ENCODE measurements at places on chromosomes 7 and 10. TPM values are rescaled to one million over a fixed set of nuclear protein-coding genes. Genes with fewer than 3 reads are reported as not detected.

GRCh38 chr7:107469929-107470328 is at the start of gene GPR22:
GPR22 (plus strand) TSS chr7:107470057; CDS start chr7:107474061, 4,004 bp downstream.
- no peak for DNase-seq

DNA sequence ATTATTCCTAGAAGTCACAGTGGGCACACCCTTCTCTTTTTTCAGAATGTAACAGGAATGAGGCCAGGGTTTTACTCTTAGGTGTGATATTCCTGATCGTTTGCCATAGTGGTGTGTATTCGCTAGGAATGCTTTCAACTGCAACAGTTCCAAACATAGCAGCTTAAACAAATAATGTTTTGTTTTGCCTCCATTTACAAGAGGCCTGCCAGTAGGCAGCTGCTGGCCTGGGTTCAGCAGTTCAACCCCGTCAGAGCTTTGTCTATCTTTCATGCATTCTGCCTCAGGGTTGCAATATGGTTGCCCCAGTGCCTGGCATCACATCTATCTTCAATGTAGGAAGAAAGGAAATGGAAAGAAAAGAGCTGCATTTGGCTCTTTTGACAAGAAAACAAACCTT is 21.7 kb upstream of the RET start:
- no peak for DNase-seq

DNA sequence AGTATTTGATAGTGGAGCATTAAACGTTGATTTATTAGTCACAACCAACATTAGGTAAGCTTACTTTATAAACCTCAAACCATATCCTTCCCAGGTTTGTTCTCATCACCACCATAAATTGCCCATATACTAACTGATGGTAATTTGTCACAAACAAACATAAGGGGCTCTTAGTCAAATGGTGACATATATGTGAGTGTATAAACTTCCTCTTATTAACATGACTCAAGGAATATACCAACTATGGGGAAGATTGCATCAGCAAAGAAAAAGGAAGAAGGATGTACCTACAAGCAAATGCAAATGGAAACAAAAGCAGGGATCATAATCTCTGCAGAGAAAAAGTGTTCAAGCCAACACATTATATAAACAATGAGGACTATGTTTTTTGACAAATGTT is 418.2 kb upstream of the AKR1E2 start:
- DNase-seq, result peak; percentile 34

Gene PTPN20
- total RNA-seq, result under 0.01 TPM

Gene TAS2R3
- 1.3 TPM for total RNA-seq

DNA sequence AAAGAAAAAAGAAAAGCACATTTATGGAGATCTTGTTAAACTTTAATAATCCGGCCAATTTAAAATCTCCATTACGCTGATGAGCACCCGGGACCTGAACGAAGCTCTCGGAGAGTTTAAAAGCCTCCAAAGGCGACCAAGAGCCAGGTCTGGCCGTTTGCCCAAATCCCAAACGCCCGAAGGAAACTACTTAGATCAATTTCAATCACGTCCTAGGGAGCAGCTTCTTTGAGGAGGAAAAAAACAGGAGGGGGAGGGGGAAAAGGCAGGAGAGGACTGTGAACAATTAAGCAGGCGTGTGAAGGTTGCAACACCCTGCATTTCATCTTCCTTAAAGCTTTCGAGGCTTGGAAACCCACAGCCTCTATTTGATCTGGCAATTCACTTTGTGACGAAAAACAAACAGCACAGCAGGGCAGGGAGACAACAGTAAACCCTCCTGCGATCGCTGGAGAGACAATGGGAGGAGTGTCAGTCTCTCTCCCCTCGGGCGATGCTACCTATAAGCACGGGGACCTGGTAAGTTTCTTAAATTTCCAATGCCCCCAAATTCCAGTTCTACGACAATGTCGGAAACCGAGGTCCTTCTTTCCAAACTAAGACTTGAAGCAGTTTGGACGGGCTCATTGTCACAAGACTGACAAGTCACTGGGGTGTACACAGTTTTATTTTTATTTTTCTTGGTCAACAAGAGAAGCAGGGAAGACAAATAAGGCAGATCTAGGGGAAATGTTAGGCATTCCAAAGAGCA is 1.2 kb downstream of the KLF6 start:
- DNase-seq, result peak; percentile 90

- no peak for DNase-seq
These were observed 348.5 kb upstream of the SHH start for GRCh38 chr7:156160811-156161210.

DNA sequence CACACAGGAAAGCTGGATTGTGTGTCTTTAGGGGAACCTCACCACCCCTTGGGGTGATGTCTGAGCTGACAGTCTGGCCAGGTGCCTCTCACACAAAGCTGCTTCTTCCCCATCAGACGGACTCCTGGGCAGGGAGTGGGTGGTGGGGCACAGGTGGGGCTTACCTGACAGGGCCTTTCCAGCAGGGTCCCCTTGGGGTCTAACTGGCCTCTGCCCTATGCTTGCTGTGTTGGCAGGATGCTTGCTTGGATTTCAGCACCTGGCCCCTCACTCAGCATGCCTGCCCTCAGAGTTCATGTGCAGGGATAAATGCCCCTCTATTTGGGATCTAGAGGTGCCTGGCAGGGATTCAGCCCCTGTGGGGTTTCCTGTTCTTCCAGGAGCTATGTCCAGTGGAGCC is 496.9 kb upstream of the ZMIZ1 start:
- no peak for DNase-seq

DNA sequence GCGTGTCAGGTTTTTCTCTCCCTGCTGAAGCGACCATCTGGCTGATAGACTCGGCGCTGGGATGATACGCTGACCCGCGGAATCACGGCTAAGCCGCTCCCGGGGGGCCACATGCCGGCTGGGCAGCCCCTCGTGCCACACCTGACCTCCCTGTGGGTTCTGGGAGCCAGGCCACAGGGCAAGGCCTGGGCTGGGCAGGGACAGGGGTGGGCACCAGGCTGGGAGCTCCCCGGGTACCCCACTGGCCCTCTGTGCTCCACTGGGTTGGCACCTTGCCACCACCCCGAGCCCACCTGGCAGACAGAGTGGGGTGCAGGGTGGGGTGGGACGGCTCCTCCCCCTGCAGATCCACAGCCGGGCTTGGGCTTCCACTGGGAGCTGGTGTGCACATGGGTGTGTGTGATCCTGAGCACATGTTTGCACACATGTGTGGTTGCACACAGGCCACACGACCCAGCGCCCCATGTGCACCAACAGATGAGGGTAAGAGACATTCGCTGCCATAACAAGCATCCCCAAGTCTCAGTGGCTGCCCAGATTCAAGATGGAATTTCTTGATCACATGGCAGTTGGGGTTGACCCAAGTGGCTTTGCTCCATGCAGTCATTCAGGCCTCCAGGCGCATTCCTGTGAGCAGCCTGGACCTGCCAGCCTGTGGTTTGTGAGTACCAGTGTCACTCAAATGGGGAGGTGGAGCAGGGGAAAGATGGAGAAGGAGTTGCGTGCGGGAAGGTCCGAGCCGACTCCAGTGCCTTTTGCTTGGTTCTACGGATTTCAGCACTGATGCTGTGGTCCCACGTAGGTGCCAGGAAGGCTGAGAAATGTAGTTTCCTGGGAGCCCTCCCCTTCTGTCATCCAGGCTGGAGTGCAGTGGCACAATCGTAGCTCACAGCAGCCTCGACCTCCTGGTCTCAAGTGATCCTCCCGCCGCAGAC is 79.7 kb downstream of the UNCX start:
- DNase-seq, result no peak

Gene CAV2
- total RNA-seq, result 224 TPM

DNA sequence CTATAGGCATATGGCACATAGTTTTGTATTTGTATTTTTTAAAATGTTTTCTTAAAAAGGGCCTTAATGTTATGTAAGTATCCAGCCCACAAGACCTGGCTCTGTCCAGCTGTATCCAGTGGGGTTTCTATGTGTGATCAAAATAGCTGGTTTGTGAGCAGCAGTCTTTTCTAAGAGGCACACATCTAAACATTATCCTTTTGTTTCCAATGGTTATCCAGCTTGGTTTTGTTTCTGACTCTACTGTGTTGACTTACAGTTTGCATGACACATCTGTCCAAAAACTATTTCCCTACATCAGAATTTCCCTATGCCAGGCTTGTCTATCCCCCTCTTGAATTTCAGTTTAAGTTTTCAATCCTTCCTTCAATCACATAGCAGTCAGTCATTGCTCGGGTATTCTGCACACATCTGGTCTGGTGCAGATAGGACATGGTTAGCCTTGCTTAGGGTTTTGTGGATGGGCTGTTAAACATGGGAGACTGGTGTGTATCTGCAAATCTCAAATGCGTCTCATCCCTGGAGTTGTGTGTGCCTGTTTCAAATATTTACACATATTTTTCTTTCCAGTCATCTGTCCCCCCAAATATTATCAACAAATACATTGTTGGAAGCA is 104.2 kb downstream of the SAMD9 start:
- peak; percentile 30 for DNase-seq

- DNase-seq, result no peak
These were observed 25.3 kb upstream of the GJD4 start for GRCh38 chr10:35579726-35580422.

- DNase-seq, result no peak
These were observed 538.9 kb upstream of the IGFBP3 start for GRCh38 chr7:46459942-46460341.
